Karpas-422 (cell line): ENCODE measurements at places on chromosomes 1 and 21.

- no peak for DNase-seq
Measured at GRCh38 chr1:38929054-38929453, 12.6 kb downstream of the RHBDL2 start.

DNA sequence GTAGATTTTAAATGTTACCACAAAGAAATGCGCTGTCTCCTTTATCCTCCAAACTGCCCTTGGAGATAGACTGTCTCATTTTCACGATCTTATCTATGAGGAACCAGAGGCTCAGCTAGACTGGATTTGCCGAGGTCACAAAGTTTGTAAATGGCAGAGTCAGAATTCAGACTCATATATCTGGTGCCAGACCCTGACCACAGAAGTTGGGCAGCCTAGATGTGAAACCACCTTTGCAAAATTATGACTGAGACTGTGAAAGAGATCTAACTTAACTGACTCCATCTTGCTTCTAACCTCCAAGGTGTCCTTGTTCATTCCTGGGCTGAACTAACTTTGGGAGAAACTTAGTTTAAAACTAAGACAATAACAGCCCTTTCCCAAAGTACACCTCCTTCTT is 14.1 kb downstream of the CNR2 start:
- no peak for DNase-seq

DNA sequence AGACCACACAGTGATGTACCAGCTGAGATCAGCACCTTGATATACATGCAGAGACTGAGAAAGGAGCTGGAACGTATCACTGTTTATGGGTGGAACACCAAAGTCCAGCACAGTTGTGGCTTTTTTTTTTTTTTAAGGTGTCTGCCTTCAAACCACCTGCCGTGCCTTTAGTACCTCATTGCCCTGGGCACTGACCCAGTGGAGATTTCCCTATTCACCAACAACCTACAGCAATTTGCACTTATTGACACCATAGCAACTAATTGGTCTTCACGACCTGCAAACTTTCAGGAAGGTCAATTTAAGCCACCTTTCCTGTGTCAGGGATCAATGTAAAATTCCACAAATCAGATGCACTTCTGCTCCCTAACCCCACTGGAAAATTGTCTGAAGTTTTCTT is 181.6 kb upstream of the ADGRL2 start:
- no peak for DNase-seq

DNA sequence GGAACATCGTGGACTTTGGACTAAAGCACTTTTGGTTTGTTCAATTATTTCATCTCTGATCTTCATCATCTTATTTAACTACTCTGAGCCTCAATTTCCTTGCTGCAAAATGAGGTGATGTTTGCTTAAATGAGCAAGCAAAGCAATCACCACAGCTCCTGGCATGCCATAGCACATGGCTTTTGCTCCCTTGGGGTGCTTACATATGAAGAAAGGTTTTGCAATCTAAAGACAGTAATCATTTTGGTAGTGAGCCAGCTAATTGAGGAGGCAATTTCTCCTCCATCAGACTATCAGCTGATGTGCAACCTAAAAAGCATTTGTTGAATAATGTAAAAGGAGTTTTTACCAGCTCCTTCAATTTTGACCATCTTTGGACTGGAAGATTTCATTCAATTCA is 68.8 kb upstream of the KCNJ15 start:
- DNase-seq: no peak

GRCh38 chr1:101547357-101547756 is 310.5 kb downstream of the S1PR1 start:
- no peak for DNase-seq

- peak; percentile 99 for DNase-seq
Measured at GRCh38 chr1:155227261-155228095, 19.0 kb downstream of the MTX1 start.

GRCh38 chr1:153483776-153484175 is 23.3 kb upstream of the S100A7 start:
- DNase-seq: no peak

DNA sequence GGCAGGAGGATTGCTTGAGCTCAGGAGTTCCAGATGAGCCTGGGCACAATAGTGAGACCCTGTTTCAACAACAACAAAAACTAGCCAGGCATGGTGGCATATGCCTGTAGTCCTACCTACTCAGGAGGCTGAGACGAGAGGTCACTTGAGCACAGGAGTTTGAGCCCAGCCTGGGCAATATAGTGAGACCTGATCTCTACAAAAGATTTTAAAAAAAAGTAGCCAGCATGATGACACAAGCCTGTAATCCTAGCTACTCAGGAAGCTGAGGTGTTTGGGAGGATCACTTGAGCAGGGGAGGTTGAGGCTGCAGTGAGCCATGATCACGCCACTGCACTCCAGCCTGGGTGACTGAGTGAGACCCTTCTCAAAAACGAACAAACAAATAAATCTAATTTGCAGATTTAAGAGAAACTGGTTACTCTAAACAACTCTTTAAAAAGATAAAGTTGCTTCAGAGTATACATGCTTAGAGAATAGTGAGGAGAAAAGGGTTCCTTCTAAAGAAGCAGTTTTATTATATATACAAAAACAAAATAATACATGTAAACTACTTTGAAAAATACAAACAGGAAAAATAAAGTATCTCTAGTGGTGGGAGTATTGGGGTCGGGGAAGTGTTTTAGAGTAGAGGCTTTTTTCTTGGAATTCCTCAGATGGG is 88.4 kb downstream of the ADCY10 start:
- no peak for DNase-seq

DNA sequence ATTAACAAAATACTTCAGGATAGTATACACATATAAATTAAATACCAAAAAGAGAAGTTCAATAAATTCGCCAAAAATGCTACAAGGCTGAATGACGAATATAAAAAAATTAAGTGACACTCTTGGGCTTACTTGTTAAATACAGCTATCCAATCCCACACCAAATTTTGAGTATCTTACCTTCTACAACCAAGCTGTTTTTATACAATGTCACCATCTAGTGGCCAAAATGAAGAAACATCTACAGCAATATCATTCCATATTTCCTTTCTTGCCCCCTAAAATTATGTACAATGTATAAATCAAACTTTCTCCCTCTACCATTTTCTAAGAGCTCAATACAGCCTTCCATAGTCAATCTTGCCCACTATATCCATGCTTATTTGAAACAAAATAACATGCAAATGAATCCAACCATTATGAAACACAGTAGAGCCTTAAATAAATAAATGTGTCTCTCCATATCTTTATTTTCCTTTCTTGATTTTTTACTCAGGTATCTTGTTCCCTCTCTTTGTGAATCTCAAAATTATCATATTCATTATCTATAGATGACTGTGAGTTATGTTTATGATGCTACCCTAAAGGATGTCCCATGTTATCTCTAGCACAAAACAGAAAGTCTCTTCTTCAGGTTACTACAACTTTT is 86.3 kb downstream of the ACBD6 start:
- peak; percentile 83 for DNase-seq

DNA sequence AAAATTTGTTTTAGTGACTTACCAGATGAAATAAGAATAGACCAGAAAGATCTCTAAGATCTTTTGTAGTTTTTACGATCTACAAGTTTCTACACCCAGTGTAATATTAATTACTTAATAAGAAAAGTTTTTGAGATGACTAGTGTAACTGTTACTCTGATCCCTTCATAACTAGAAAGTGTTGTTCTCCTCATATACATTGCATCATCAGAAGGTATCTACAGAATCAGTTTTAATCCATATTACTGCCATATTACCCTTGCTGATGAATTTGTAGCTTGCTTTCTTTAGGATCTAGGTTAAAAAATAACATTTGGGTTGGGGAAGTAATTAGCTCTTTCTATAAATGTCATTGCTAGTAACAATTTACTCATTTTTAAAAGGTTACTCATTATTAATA is 72.5 kb downstream of the GPR161 start:
- DNase-seq: no peak

- no peak for DNase-seq
Measured at GRCh38 chr1:36239941-36240637, 15.8 kb downstream of the THRAP3 start.

GRCh38 chr1:160761046-160761445 is 22.0 kb downstream of the SLAMF7 start:
- DNase-seq: no peak

- DNase-seq: no peak
Measured at GRCh38 chr1:64483731-64484414, 13.9 kb downstream of the CACHD1 start.
